ENCODE measurements at places on chromosomes 1 and 21.

- DNase-seq = no peak
Observed at GRCh38 chr1:78079580-78079979, 33.8 kb downstream of the GIPC2 start.

GRCh38 chr21:26405735-26406361, 167.2 kb downstream of the CYYR1 start:
- DNase-seq = no peak

DNA sequence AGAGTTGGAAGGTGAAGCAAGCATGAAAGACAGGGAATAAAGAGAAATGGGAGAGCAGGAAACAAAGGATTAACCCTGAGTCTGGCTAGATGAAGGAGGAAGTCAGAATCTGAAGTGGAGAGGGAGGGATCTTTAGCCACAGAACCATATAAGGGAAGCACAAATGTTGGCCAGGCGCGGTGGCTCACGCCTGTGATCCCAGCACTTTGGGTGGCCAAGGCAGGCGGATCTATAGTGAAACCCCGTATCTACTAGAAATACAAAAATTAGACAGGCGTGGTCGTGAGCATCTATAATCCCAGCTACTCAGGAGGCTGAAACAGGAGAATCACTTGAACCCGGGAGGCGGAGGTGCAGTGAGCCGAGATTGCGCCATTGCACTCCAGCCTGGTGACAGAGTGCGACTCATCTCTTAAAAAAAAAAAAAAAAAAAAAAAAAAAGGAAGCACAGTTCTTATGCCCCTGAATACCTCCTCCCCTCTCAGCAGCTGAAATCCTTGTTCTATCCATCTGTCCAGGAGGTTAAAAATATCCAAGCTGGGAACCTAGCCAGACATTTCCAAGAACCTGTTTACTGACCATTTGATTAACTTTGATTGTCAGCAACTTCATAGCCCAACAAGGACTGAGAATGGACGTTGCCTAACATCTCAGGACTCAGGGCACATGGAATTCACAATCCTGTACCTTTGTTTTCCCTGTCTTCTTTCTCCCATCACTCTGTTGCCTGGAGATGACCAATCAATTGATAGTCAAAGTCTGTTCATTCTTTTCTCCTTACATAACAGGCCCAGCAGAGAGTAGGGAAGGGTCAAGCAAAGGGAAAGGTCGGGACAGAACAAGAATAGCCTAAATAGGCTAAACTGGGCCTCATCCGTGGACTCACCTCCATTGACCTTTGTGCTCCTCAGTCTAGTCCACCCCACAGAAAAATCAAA, 10.6 kb downstream of the TXNIP start:
- DNase-seq = no peak

GRCh38 chr1:9612871-9613624, 24.3 kb downstream of the TMEM201 start:
- no peak for DNase-seq

GRCh38 chr1:97042551-97042950, 321.0 kb downstream of the PTBP2 start:
- no peak for DNase-seq

GRCh38 chr21:41612674-41613532, 104.9 kb upstream of the TMPRSS2 start:
- DNase-seq = no peak

DNA sequence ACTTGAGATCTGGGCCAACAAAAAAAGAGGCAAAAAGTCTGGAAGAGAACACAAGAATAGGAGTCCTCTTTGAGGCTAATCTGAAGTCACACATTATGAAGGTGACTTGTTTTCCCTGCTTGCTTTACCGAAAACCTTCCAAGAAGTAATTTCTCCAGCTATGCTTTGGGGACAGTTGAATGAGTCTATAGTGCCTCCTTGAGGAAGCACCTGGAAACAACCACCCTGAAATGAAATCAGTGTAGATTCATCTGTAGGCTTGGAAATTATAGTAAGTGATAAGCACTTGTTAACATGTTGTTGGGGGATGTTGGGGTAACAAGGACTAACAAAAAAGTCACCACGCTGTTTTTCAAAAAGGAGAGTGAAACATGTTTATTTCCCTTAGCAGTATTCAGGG, 23.4 kb upstream of the RPTN start:
- DNase-seq = no peak

- DNase-seq = no peak
Observed at GRCh38 chr1:218946147-218946546, 227.5 kb upstream of the LYPLAL1 start.

- DNase-seq = peak; percentile 59
Observed at GRCh38 chr1:17419626-17420328, 19.7 kb downstream of the RCC2 start.

- no peak for DNase-seq
Observed at GRCh38 chr1:239367196-239367810, 19.1 kb upstream of the CHRM3 start.

DNA sequence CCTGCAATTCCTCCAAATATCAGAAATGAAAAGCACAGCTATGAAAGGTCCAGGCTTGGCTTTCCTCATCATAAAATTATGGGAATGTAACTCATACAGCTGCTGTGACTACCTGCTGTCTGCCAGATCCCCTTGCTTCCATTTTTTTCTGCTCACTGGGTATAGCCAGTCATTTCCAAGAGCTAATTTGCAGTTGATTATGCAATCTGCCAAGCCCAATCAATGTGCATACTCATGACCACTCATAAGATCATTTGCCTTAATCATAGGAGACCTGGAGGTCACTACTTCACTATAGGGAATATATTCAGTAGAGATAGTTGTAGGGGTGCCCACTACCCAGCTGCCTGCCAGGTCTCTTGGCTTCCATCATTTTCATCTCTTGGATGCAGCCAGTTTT, 417.7 kb upstream of the ZRANB2 start:
- DNase-seq = no peak

GRCh38 chr1:27074175-27074780, 61.6 kb upstream of the TENT5B start:
- no peak for DNase-seq

GRCh38 chr1:167789501-167789900, 67.7 kb downstream of the MPZL1 start:
- no peak for DNase-seq

DNA sequence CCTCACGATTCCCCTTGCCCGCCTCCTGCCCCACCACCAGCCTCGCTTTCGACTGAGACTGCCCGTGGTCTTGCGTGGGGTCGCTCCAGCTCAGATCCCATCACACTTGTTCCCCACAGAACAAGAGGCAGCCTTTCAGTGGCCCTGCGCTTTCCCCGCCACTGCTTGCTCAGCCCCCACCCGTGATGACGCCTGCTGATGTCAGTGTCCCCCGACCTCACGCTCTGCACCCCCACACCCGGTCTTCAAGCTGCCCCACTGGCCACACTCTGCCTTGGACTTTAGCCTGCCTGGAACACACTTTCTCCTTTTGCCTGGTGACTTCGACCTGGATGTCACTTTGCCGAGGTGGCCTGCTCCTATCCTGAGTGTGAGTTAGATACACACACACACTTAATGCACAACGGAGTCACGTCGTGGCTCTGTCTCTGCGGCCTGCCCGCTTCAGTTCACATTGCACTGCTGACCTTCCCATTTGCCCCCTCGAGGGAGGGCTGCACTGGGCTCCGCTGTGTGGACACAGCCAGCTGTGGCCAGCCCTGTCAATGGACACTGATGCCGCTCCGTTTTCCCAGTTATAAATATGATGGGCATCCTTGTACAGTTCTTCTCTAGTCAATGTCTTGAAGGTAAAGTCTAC, 13.0 kb downstream of the AGPAT3 start:
- no peak for DNase-seq

DNA sequence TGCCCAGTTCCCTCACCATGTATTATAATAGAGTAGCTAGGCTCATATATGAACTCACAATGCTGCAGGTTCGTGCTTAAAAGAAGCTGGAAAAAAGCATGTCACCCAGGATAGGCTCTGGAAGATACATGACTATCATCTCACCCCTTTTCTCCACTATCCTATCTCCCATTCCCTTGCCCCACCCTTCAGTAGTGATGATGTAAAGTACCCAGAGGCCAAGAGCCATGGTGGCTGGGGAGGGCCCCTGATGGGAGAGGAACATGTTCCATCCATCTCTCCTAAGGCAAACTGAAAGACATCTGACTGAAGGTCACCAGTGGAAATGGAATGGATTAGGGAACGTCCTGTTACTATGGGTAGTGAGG, 20.3 kb upstream of the RBBP5 start:
- DNase-seq = no peak
